ENCODE measurements at places on chromosomes 1 and 21.

DNA sequence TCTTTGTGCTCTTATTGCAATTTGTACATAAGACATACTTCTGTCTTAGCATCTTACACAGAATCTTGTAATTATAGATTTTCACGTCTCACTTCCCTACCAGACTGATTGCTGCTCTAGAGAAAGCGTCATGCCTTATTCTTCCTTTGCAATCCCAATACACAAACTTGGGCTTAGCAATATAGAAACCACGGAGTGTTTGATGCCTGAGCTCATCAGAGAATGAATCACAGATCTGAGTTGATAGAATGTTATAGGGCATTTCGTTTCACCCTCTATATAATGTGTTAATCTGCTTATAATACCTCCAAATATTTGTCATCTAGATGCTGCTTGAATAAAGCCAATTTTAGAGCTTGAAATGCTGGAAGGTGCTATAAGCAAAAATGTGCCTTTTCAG lies 6.6 kb downstream of the FMO1 start:
- DNase-seq: no peak

DNA sequence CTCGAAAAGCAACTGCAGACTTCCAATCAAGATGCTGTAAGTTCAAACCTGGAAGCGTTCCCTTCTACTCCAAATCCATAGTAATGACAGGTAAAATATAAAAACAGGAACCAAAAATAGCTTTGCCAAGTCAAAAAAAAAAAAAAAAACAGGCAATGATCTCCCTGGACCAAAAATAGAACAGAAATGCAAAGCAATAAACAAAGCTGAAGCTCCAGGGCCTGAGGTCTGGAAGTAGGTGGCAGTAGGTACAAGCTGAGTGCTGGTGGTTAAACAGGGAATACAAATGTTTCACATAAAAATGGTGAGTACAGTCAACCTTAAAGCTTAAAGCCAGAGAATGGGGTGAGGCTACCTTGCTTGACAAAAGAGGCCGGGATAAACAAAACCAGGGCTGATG lies 610.8 kb downstream of the SMYD3 start:
- DNase-seq: no peak

GRCh38 chr1:173414136-173414535 lies 63.0 kb upstream of the PRDX6 start:
- DNase-seq: no peak

GRCh38 chr1:234494049-234494448 lies 15.1 kb upstream of the TARBP1 start:
- no peak for DNase-seq

GRCh38 chr1:154179946-154180687 lies 11.8 kb downstream of the TPM3 start:
- DNase-seq: no peak

Data from stromal cell of bone marrow (primary cell).